Hematopoietic multipotent progenitor cell treated with erythropoietin and hydrocortisone succinate and interleukin-3 and kit ligand, for 6 days (in vitro differentiated cells): ENCODE measurements at places on chromosomes 6 and 20.

- DNase-seq, result no peak
These were observed 360.4 kb upstream of the JARID2 start for GRCh38 chr6:14885498-14885897.

DNA sequence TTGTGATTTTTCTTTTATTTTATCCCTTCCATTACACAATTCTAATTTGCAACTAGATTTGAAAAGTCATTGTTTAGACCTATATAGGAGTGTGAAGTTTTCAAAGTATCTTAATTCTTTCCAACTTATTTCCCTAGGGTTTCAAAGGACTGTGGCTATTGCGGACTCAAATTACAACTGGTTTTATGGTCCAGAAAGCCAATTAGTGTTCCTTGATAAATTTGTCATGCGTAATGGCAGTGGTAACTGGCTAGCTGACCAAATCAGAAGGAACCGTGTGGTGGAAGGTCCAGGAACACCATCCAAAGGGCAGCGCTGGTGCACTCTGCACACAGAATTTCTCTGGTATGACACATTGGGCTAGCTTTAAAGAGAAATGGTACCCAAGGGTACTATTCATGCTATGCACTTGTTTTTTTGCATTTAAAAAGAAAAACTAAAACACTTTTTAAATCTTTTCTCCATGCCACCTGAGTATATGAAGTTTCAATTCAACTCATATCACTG is 27.9 kb upstream of the CALHM6 start:
- no peak for DNase-seq

DNA sequence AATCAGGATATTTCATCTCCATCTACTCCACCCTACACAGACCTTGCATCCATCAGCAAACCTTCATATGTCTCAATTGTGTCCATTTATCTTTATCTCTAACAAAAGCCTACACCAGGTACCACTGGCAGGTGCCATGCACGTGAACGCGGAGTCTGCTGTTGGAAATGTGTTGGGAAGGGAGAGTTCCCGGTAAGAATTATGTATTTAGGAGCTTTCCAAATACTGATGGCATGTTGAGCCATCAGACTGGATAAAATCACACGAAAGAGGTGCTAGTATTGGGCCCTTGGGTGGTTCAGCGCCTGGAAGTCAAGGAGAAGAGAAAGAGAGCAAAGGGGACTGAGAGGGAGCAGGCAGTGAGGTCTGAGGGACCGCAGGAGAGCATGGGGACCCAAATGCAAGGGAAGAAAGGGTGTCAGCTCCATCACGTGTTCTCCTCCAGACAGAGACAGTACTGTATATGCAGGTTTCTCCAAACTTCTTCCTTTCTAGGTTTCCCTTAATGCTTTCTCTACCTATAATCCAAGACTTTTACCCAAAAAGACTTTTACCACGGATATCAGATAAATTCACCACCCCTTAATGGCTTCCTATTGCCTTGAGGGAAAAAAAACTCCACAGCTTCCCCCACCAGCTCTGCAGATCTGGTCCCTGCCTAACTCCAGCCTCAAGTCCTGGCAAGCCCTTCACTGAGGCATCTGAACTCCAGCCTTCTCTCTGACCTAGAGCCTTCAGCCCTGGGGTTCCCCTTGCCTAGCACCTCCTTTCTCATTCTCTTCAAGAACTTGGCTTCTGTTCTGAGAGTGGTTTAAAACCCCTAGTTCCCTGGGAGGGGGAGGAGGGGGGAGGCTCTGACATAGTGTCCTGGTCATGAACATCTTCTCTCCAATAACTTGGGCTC is 4.8 kb upstream of the ZNF217 start:
- no peak for DNase-seq

DNA sequence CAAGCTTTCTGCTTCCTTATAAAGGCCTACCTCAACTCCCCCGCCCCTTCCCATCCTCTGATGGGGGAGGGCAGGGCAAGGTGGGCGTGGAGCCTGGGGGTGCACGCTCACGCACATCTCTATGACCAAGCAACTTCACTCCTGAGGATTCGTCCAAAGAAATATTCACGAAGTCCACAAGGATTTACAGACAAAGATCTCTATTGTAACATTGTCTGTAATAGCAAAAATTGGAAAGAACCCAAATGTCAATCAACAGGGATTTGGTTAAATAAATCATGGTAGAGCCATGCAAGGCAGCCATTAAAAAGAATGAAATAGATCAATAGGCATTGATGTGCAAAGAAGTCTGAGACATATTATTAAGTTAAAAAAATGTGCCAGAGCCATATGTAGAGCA is 130.4 kb upstream of the AFDN start:
- DNase-seq, result no peak

GRCh38 chr6:80540700-80541099 is 434.2 kb downstream of the BCKDHB start:
- no peak for DNase-seq
